Activated gamma-delta T cell treated with anti-CD3 and anti-CD28 coated beads, Interleukin-2, amount 50 U/mL, for 16 hours (primary cell): ENCODE measurements at places on chromosomes 3 and 15.

GRCh38 chr3:106056931-106057330, 188.1 kb upstream of the CBLB start:
- no peak for DNase-seq

GRCh38 chr15:29674661-29675533, 147.4 kb downstream of the TJP1 start:
- no peak for DNase-seq

- DNase-seq, result no peak
Observed at GRCh38 chr15:67067930-67068551, 2.6 kb downstream of the SMAD3 start.

DNA sequence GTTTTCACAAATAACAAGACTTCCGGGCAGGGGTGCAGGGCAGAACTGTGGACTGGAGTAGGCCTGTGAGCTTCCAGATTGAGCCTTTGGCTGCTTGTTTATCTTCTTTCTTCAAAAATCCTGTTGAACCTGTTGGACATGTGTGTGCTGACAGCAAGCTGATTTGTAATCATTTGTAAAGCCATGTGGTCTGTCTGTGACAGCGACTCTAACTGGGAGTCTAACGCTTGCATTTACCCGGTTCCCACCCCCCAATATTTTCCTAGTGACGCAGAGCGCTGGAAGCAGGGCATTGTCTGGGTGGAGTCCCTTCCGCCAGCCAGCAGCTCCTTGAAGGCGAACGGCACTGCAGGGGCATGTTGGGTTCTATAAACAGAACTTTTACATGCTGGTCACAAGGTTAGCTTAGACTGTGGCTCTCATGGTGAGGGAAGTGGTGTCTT, 85.7 kb upstream of the MYZAP start:
- no peak for DNase-seq

GRCh38 chr15:77067691-77068367, 3.1 kb downstream of the TSPAN3 start:
- DNase-seq, result no peak

- DNase-seq, result no peak
Observed at GRCh38 chr3:170899455-170899854, 9.0 kb downstream of the EIF5A2 start.

DNA sequence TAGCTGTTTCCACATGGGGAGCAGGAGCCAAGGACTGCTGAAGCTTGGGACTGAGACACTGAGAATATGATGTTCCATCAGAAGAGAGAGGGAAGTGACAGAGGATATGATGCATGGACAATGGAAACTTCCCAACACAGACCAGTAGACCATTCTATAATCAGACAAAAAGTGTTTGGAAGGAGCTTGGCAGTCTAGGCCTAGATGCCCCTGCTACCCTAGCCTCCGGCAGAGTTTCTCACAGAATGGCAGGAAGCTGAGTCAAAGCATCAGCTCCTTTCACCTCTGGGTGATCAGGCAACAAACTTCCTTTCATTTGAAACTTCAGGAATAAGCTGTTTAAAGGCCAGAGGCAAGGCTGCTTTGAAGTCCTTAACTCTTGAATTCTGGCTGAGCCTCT, 222.0 kb downstream of the NEK10 start:
- DNase-seq, result no peak

- DNase-seq, result no peak
Observed at GRCh38 chr3:37072892-37073291, 79.6 kb downstream of the MLH1 start.

GRCh38 chr3:25537516-25537915, 109.5 kb downstream of the RARB start:
- DNase-seq, result no peak

DNA sequence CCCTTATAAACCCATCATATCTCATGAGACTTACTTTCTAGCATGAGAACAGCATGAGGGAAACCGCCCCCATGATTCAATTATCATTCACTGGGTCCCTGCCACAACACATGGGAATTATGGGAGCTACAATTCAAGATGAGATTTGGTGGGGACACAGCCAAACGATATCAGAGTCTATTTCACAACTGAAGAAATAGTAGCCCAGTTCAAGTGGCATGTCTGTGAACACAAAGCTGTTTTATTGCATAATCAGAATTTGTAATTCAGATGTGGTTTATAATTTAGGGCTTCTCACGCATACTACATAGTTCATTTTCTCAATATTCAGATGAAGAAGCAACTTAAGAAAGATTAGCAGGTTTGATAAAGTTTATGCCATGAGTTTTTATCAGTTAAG, 1188.0 kb upstream of the ALCAM start:
- no peak for DNase-seq

DNA sequence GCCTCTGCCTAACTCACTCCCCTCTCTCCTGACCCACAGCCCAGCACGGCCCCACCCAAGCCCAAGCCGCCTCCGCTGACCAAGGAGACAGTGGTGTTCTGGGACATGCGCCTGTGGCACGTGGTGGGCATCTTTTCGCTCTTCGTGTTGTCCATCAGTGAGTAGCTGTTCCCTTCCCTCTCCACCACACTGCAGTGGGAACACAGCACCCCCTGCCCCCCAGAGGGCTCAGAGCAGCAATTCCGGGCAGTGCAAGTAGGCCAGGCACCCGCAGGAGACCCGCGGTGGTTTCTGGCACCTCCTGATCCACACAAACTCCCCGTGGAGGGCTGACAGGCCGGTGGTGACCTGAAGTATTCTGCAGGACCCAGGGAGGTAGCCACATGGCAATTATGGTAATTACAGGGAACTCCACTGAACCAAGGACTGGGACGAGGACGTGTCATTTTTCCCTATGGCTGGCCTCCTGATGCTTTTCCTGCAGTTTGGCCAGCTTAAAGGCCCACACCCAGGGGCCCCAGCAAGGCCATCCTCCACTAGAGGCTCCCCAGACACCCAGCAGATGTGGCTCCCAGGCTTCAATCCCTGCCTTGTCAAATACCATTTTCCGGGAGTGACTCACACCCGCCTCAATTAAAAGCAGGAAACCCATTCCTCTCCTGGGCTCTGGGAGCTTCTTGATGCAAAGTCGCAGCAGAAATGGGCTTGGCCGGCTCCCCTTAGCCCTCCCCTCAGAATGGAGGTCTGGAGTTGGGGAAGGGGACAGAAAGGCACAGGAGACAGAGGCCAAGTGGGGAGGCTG, 4.8 kb downstream of the TMIE start:
- DNase-seq, result no peak

- no peak for DNase-seq
Observed at GRCh38 chr15:87470923-87471322, 785.6 kb downstream of the NTRK3 start.

- DNase-seq, result no peak
Observed at GRCh38 chr3:193768070-193768394, 175.0 kb downstream of the OPA1 start.

DNA sequence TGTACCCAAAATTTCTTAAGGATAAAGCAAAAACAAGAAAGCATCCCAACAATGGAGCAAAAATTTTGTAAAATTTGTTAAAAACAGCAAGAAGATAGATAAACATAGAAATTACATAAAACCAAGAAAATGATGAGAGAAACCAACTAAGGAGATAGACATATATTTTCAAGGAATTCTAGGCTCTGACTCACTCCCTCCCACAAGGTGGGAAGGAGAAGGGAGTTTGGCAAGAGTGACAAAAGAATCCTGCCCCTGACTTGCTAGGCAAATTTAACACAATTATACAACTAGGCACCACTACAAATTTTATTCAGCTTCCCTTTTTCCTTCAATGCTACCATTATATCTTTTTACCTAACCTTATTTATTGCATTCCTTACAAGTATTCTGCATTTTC, 70.9 kb downstream of the MYO9A start:
- no peak for DNase-seq

GRCh38 chr3:31189971-31190370, 295.5 kb upstream of the GADL1 start:
- DNase-seq, result no peak

DNA sequence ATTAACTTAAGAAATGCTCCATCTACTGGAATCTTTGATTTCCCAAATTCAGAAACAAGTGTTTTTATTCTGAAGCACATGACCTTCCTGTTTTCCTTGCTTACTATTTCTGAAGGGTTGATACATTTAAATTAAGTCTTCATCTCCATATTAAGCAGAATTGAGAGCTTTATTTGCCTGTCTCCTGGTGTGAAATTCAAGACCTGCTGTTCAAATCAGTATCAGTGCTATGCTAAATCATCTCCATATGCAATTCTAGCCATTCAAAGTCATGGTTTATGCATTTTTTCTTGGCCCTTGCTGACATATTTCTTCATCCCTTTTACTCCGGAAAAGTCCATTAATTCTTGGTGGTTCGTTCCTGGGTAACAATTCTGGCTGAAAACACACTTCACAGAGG, 195.4 kb downstream of the ATP8B4 start:
- DNase-seq, result no peak

DNA sequence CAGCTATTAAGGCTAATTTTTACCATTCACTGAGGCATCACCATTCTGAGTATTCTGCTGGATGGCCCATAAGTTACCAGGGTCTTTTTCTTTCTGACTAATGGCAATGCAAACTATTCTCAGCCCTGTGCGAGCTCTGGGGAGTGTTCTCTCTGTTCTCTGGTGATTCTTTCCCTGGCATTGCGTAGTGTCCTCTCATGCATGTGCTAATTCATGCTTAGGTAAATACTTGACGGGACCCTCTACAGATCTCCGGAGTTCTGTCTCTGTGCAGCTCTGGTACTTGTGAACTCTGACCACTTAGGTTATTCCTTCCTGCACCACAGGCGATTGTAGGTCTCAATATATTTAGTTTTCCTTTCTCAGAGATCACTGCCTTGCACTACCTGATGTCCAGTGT, 34.8 kb downstream of the UBE2E1 start:
- no peak for DNase-seq

DNA sequence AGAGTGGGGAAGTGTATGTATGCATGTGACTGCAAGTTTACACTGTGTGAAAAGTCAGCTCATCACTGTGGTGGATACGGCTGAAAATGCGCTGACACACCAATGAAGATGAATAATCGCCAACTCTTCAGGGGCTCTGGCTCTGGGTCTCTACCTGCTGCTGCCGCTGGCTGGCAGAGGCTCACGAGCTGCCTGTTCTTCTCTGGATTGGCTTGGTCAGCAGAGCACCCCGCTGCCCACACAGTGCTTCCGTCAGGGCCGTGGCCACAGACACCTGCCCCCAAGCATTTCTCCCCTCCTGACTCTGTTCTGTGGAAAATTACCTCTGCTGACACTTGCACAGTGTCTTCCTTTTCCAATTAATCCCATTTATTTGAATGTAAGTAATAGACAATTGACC, 215.5 kb downstream of the GAP43 start:
- no peak for DNase-seq

GRCh38 chr3:78801926-78802561, 965.8 kb downstream of the ROBO1 start:
- no peak for DNase-seq

- no peak for DNase-seq
Observed at GRCh38 chr15:66389098-66389858, 2.6 kb downstream of the MAP2K1 start.

- no peak for DNase-seq
Observed at GRCh38 chr15:73028831-73029451, 23.3 kb upstream of the NEO1 start.

DNA sequence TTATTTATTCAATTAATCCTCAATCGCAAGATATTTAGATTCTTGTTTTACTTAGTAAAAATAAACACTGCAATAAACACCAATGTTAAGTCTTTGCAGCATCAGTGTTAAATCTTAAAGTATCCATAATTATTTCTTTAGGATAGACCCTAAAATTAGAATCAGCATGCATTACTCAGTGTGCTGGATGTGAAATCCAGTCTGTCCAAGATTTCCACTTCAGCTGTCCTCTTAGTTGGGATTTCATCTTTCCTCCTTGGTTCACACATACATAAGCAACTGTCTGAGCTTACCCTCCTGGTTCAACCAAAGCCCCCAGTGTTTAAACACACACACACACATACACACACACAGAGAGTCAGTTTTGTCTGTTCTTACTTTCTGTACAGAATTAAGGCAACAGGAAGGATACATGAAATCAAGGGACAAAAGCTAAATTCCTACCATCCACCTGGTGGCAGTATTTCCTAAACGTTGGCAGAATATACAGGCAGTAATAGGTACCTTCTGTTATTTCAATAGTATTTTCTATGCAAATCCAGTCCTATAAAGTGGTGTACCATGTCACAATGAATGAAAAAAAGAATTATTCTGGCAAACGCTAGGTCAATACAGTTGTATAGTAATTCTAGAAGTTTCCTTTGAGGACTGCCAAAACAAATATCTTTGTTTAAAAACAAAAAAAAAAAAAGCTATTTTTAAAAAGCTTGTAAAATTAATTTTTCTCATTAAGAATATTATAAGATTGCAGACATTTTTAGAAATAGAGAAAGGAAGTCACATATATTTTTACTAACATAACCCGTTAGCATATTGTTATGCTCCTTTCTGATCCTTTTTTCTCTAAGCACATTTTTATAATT, 27.3 kb upstream of the DMXL2 start:
- DNase-seq, result peak; percentile 32

- no peak for DNase-seq
Observed at GRCh38 chr3:23815879-23816278, 10.1 kb downstream of the UBE2E1 start.

- DNase-seq, result no peak
Observed at GRCh38 chr15:42385980-42386700, 26.8 kb downstream of the CAPN3 start.

GRCh38 chr3:57896691-57897090, 111.5 kb upstream of the FLNB start:
- DNase-seq, result no peak

DNA sequence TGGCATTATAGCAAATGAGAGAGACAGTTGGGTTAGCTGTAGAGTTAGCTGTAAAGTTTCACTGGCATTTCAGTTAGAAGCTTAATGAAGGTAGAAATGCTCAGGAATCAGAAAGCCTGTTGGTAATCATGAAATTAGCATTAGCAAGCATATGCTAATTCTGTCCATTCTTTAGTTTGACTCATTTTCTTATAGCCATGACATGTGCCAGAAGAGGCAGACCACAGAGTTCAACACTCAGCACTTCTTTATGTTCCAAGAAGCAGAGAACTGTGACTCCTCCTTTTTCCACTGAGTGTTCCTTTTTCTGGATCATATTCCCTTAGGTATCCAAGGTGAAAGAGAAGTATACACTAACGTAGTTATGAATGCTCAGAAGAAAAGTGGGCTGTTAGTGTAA, 276.2 kb upstream of the SGO1 start:
- no peak for DNase-seq

DNA sequence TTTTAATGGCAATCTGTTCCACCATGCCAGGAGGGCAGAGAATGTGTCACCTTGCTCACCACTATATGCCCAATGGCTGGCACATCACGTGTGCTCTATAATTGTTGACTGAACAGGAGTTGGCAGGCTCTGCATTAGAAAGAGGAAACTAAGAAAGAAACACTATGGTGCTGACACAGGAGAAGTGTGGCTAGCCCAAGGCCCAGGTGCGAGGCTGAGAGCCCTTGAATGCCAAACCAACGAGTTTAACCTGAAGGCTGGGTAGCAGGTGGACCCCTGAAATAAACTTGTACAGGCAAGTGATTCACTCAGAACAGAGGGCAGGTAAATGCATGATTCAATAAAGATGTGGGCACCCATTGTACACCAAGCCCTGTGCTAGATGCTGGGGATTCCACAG, 2.4 kb downstream of the CHCHD4 start:
- DNase-seq, result no peak

GRCh38 chr3:81793410-81793809, 32.0 kb upstream of the GBE1 start:
- DNase-seq, result no peak

GRCh38 chr15:48371550-48371949, 40.3 kb downstream of the DUT start:
- no peak for DNase-seq
